HepG2 (cell line): ENCODE measurements at places on chromosomes 6 and 20.

GRCh38 chr20:10898552-10898951 lies 224.8 kb upstream of the JAG1 start:
- no peak for DNase-seq

GRCh38 chr20:14189794-14190402 lies 147.5 kb downstream of the FLRT3 start:
- DNase-seq: peak; percentile 30

DNA sequence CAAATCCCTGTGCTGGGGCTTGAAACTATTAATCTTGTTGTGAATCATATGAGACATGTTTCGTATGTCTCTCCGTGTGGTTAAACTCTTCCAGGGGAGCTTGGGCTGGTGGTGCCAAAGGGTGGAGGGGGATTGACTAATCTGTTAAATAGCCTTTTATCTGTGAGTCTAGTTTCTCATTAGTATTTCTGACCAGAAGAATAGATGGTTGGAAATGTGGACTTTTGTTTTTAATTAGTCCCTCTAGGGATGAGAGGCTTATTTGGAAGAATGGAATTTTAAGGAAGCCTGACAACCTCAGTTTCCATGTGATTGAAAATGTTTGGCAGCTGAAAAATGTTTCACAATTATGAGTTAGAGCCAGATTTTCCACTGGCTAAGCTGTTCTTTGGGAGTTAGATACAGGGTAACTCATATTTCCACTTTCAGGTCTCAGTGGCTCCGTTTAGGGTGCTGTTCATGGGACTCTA lies 117.3 kb downstream of the BCKDHB start:
- no peak for DNase-seq

DNA sequence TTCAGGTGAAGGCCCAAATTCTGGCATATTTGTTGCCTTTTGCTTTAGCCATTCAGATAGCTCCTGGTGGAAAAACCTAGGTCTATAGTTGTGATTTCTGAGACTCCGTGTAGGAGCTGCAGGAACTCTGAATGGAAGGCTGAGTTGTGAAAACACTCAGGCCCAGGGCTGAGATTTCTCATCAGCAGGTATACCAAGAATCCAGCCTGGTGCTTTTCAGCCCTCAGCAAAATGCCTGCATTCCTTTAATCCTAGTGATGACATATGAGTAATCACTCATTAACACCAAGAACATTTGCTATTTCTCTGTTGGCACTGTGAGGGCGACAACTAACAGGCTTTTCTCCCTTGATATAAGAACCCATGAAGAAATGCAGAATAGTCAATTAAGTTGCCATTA lies 546.1 kb upstream of the MAN1A1 start:
- DNase-seq: no peak
